ENCODE measurements at places on chromosomes 12 and 14.

GRCh38 chr12:23463172-23463571 lies 486.3 kb downstream of the SOX5 start:
- no peak for DNase-seq

DNA sequence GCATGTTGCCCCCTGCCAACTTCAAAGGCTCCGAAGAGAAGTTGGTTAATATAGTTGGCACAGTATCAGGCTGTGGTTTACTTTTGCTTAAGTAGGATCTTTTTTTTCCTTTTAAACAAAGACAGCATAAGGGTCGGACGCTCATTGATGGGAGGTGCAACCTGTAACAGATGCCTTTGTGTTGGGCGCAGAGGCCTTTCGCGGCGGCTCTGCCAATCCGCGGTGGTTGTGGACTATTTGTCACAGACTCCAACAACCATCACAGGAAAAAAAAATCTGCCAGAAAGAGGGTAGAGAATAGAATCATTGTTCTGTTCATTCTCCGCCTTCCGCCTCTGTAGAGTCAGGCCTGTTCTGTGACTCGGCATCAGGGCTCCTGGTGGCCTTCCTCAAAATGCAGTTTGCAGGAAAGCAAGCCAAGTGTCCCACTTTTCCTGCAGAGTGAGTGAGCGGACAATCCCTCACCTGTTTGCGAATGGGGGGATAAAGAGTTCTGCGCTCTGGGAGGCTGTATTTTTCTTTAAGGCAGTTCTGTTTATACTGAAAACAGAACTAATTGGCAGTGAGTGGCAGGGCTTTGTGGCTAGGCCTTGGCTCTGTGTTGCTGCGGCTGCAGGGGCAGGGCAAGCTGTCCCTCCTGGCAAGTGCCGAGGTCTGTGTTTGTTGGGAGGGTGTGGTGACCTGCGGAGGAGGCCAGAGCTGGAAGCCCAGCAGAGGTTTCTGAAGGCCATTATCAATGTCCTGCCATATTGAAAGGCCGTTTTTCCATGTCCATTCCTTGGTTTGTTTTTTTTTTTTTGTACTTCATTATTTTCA lies 83.0 kb upstream of the PIWIL1 start:
- no peak for DNase-seq

DNA sequence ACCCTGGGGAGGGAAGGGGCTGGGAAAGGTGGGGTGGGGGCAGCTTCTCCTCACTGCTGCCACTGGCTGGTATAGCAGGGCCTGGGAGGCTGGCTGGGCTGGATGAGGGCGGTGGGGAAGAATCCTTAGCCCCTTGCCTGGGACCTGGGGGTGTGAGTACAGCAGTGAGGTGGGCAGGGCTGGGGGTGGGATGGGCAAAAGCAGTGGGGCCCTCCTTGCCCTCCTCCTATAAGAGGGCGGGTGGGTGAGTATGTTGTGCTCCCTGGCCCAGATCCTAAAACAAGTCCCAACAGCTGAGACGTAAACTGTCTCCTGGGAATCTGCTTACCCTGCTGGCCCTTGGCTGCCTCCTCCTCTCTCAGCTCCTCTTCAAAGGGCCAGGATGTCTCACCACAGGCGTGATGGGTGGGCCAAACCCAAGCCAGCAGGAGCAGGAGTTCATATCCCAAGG lies 2.2 kb downstream of the NCKAP5L start:
- no peak for DNase-seq

GRCh38 chr12:32515137-32515873 lies 115.9 kb downstream of the FGD4 start:
- no peak for DNase-seq

GRCh38 chr14:71597287-71597920 lies 334.8 kb upstream of the RGS6 start:
- no peak for DNase-seq

DNA sequence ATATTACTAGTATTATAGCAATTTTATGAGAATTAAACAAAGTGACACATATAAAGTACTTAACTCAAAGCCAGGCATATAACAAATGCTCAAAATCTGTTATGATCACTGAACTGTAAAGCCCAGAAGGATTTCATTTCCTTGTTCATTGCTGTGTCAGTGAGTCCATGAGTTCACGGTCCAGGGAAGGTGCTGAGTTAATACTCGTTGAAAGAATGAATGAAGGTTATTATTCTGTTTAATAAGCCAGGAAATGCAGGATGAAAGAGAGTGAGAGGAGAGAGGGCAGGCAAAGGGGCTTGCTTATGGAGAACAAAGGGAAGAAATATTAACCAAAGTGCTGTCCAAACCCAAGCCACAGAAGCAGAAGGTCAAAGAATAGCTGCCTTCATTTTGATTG lies 40.2 kb upstream of the NT5DC3 start:
- no peak for DNase-seq

DNA sequence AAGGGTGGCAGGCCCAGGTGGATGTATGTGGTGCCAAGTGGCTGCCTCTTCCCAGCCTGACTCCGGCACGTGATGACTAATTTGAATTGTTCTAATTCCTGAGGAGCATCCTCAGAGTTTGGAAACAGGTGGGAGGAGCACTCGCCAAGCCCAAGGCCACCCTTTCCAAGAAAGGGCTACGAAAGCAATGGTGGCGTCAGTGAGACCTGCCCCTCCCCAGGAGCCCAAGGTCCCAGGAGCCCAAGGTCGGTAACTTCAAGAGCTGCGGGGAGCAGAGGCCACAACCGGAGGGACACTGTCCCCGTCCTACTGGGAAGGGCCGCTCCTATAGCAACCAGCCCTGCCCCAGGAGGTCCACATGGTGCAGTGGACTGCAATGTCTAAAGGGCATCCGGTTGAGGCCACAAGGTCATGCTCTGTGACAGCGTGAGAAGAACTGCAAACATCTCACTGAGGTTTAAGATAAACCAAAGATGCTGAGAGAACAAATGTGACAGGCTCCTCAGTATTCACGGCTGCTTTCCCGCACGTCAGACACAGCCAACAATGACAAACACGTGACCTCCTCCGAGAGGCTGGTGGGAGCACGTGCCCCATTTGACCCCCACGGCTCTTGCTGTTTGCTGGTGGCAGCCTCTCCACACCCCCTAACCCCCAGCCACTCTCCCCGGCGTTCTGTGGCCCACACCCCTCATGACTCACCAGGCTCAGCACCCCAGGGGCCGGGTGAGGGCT lies 79.6 kb downstream of the ITPK1 start:
- no peak for DNase-seq

DNA sequence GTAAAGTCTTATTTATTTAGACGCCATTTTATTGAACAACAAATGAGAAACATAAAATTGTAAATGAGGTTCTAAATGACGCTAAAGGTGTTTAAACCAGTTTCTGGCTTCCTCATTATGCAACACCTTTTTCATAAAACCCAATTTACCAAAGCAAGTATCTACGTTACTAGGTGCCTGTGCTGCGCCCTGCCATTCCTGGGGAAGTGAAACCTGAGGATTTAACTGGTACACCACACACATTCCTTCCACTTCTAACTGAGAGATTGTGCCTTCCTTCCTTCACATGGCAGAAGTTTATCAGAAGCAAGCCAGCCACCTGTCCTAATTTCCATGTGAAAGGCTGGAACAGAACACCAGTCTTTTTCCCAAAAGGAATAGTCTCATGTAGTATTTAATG lies 40.3 kb upstream of the GCH1 start:
- no peak for DNase-seq

GRCh38 chr14:102973706-102974285 lies 51.3 kb downstream of the AMN start:
- no peak for DNase-seq

DNA sequence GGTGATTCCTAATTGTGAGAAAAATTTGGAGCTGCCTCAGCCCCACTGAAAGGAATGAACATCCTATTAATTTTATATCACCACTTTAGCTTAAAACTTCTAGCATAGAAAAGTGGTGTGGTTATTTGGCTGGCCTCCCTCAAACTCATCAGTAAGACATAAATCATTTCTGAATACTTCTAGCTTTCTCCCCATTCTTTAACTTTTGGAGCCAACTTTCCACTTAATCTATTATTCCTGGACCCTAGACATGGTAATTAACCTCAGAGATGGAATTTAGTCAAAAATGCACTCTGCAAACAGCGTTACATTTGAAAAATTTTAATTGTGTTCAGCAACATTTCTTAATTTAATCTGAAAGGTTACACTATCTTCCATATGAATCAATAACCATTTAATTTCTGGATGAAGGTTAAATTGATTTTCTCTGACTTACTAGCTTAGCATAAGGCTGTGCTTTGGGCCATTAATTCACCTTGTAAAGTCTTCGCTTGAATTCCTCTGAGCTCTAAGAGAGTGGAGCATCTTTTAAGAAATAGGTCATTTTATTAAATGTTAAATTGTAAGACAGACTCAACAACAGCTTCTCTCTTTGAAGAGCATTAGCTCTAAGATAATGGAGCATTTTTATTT lies 753.6 kb upstream of the STXBP6 start:
- DNase-seq: no peak

GRCh38 chr12:80205960-80206359 lies 106.6 kb downstream of the OTOGL start:
- DNase-seq: no peak

DNA sequence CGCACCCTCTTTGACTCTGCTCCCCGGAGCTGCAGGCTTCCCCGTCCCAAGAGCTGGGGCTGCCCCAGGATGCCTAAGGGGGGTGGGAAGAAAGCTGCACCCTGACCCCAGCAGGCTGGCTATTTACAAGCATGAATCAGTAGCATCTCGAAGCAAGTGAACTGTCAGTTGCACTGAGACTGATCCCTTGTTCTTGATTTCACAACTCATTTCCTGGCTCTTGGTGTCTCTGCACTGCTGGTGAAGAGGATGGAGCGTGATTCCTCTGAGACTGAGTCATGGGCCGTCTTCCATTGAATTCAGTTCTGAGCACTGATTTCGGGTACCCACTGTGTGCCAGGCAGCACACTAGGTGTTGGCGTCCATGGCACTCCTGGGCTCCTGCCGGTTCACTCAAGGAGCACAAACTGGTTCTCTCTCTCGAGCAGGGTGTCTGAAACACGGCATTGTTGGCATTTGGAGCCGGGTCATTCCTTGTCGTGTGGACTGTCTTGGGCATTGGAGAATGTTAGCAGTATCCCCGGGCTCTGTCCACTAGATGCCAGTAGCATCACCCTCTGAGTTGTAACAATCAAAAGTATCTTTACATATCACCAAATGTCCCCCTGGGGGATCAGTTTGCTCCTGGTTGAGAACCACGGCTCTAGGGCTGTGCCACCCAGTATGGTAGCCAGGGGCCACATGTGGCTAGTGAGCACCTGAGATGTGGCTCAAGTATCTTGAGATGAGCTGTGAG lies 86.9 kb downstream of the RIN3 start:
- no peak for DNase-seq

DNA sequence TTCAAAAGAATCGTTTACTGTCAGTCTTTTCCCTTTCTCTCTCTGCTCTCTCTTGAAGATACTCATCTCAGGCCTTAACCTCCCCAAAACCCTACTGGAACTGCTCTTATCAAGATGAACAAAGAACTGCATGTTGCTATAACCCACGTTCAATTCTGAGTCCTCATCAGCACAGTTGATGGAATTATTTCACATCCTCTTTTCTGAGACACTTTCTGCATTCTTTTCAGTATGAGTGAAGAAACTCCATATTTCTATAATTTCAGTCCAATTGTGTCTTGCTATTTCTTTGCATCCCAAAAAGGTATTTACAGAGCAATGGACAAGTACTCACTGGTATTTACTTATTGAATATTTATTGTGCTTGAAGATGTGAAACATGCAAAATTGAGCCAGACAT lies 160.1 kb upstream of the CPNE8 start:
- no peak for DNase-seq

GRCh38 chr12:29148911-29149690 lies at the start of gene FAR2:
TSS of gene FAR2 (plus strand) at chr12:29149278. CDS start at chr12:29270450, 121,172 bp downstream.
- DNase-seq: no peak

DNA sequence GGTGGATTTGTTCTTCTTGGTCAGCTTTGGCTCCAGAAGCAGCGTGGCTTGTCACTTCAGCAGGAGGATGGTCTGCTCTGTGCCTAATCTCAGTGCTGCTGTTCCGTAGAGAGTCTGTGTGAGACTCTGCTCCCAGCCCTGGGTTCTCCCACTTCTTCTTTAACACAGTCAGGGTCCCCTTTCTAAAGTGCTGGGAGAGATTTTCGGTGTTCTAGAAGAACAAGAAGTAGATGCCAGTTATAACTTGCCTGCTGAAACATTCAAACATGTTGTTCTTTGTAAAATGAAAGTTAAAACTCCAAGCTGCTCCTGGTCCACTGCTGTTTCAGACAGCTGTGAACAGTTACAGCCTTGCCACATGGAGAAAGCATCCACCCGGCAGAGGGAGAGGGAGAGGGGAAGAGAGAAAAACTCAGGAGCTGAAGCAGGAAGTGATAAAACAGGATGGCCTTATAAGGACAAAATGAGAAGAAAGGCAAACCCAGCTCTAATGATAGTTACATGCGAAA lies 55.2 kb upstream of the CERS5 start:
- no peak for DNase-seq

- peak; percentile 37 for DNase-seq
Observed at GRCh38 chr12:53097564-53098353, at the start of gene IGFBP6. TSS of gene IGFBP6 (plus strand) at chr12:53097667. CDS start at chr12:53097718, 51 bp downstream.

DNA sequence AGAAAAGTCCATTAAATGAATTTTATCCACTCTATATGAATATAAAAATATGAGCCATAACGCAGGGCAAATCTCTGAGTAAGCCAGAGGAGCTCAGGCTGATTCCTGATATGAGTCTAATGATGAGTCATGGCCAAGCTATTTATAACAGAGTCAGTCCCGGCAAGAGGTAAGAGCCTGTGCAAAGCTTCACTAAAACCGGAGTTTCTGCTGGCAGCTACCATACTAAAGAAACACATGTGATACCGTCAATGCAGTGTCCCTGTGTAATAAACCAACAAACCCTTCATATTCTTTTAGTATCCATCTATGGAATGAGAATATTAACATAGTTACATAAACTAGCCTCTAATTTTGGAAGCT lies 319.4 kb downstream of the KCNC2 start:
- DNase-seq: no peak

GRCh38 chr14:23056145-23056955 lies 970 bp downstream of the CDH24 start:
- DNase-seq: peak; percentile 51

- no peak for DNase-seq
Observed at GRCh38 chr12:93698307-93699092, 21.3 kb downstream of the CRADD start.

- DNase-seq: no peak
Observed at GRCh38 chr14:99718031-99718810, 34.1 kb downstream of the CYP46A1 start.

Data from activated T-helper 1 cell treated with anti-CD3 and anti-CD28 coated beads, Interleukin-2, amount 50 U/mL, for 16 hours (primary cell).